Muscle of back (tissue), 13 donors: ENCODE measurements at places on chromosomes 2 and 18. TPM values are rescaled to one million over a fixed set of nuclear protein-coding genes. Genes with fewer than 3 reads are reported as not detected.

Gene MZT2B
- polyA plus RNA-seq = 194 TPM

Gene HTR2B
- 0.16 TPM for polyA plus RNA-seq

Gene DOK6
- polyA plus RNA-seq = 3.2 TPM

Gene TCF7L1
- polyA plus RNA-seq = 47.4 TPM

Gene FER1L5
- 0.79 TPM for polyA plus RNA-seq

GRCh38 chr2:43412114-43412753, 183.6 kb downstream of the THADA start:
- no peak for DNase-seq

DNA sequence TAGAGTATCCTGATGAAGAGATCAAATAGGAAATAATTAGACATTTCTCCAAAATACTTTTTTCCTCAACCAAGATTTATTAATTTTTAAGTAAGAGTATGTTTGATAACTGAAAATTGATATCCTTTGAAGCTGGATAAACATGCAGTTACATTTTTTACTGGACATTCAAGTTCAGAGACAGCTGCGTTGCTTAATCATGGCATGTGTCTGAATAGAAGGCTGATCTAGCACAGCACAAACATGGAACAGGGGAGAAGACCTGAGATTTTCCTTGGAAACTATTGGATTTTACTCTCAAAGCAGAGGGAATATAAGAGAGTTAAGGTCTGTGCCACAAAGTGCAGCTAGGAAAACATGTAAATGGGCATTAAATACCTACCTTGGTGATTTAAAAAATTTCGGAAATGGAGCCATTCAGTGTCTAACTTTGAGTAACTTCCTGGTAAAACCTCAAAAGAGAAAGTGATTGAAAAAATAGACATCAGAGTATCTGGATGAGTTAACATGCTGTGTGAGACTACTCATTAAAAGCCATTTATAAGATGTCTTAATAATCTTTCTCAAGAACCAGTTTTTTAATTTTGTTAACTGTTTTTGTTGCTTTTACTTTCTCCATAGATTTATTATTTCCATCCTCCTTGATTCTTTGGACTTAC, 31.8 kb downstream of the CRIM1 start:
- no peak for DNase-seq

DNA sequence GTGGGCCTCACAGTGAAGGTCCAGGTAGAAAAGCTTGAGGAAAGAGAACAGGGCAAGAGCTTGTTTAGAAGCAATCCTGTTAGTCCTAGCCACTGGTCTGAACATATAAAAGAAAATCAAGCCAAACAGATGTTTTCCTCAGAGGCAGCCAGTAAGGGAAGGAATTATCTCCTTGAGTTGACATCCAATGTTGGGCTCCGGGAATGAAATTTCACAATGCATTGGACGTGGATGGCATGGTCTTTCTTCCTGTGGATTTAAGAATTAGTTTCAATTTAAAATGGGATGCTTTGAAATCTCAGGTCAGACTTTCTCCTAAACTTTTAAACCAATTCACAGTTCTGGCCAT, 92.1 kb downstream of the ACKR3 start:
- peak; percentile 84 for DNase-seq

GRCh38 chr18:47150029-47150823, at the start of gene HDHD2:
TSS of gene HDHD2 (minus strand) at chr18:47150500. CDS start at chr18:47136439, 14,061 bp downstream.
- DNase-seq = peak; percentile 97

DNA sequence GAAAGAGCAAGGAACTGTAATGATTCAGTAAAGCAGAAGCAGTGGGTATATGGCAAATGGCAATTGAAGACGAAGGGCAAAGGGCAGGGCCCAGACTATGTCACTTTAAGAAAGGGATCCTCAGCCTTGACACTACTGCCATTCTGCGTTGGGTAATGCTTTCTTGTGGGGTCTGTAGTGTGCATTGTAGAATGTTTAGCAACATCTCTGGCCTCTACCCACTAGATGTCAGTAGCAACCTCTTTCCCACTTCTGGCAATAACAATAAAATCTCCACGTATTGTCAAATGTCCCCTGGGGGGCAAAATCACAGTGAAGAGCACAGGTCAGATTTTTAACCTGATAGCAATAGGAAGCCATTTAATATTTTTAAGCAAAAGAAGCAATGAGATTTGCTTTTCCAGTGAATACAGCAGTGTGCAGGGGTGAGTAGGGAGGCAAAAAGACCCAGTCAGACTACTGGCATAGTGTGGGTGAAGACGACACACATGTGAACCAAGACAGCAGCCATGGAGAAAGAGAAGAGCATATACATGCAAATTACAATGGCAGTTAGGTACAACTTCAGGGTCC, 209.5 kb downstream of the DYM start:
- DNase-seq = peak; percentile 33

- no peak for DNase-seq
Observed at GRCh38 chr2:202164411-202164810, 74.0 kb downstream of the SUMO1 start.
